ENCODE measurements at places on chromosomes 12 and 14.

DNA sequence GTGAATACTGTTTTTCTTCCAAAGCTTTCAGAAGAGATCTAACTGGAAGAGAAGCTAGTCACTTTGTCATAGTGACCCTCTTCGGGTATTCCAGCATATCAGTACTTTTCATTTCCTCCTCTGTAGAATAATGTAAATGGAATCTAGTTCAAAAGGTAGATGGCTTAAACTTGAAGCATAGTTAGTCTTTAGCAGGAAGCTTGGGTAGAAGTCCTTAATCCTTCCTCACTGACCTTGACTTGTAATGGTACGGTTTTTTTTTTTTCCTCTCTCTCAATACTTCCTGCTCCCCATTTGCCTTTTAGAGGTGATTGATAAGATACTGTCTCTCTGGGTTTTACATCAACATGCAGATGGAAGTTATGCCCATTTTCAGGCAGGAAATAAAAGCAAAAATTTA lies 1.7 kb downstream of the FBXO34 start:
- no peak for DNase-seq

GRCh38 chr12:57756406-57757341 lies 1.8 kb downstream of the MARCHF9 start:
- DNase-seq: no peak

- DNase-seq: no peak
These were observed 121.9 kb downstream of the ESRRB start for GRCh38 chr14:76497550-76498462.

GRCh38 chr12:131574395-131574771 lies 136.5 kb upstream of the SFSWAP start:
- no peak for DNase-seq

GRCh38 chr14:104709387-104710039 lies 14.5 kb upstream of the ADSS1 start:
- no peak for DNase-seq

- DNase-seq: no peak
These were observed 66.7 kb downstream of the SLC24A4 start for GRCh38 chr14:92389598-92390158.

GRCh38 chr12:54030889-54031471 lies 1.9 kb upstream of the HOXC5 start:
- DNase-seq: peak; percentile 86

DNA sequence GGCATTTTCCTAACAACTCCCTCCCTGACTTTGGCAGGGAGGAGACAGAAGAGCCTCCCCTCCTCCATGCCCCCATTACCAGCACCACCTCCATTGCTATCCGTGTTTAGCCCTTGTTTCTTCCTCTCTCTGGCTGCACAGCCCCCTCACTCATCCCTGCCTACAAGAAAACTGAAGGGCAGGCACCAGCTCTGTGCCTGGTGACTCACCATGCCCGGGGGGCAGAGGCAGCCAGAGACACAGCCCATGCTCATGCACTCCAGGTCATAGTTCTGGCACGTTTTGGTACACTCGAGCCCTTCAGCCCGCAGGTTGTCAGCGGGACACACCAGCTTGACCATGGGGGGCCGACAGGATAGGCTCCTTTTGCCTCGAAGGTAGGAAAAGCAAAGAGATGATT lies 80.4 kb downstream of the VWF start:
- DNase-seq: no peak

- DNase-seq: no peak
These were observed at the start of gene UNC79 for GRCh38 chr14:93430315-93431035. Gene UNC79, plus strand, starts transcription at chr14:93430939. Its CDS starts 91 bp downstream, at chr14:93431030.

DNA sequence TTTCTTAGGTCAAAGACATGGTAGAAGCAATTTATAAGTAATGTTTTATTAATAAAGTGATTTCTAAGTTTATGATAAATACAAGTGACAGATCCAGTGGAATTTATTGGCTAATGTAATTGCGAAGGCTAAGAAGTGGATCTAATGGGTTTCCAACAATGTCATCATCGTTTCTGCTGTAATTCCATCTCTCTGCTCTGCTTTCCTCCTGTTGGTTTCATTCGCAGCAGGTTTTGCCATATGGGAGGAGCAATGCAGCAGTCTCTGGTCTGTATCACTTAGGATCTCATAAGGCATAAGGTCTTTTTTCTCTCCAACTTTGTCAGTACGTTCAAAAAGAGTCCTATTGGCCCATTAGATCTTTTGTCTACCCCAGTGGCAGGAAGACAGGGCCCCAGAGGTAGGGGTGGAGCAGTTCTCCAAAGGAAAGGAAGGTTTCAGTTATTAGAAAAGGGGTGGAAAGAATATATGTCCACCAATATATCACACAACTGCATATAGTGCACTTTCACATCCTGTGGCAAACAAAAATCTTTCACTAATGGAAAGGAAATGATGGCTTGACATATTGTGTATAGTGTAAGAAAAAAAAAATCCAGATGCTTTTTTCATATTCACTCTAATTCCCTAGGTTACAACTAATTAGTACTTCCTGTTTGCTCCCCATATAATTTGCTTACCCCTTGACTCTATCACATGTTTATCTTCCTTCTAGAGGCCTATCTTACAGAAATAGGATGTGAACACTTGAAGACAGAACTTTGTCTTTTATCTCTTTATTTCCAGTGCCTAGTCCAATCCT lies 451.3 kb downstream of the ZFP36L1 start:
- DNase-seq: no peak

DNA sequence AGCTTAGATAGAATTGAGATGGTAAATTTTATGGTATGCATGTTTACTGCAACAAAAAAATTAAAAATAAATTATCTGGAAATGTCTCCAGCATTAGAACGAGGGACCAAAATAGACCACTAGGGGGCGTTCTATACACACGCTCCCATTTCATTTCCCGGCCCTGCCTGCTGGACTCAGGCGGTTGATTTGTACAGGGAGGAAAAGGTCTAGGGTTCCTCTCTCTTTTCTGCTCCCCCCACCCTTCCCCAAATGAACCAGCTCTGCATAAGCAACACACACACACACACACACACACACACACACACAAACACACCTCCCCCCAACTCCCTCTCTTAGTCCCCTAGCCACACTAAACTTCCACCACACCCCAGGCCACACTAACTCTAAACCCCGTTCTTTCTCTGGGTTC lies 7.8 kb upstream of the DTX1 start:
- DNase-seq: peak; percentile 57

DNA sequence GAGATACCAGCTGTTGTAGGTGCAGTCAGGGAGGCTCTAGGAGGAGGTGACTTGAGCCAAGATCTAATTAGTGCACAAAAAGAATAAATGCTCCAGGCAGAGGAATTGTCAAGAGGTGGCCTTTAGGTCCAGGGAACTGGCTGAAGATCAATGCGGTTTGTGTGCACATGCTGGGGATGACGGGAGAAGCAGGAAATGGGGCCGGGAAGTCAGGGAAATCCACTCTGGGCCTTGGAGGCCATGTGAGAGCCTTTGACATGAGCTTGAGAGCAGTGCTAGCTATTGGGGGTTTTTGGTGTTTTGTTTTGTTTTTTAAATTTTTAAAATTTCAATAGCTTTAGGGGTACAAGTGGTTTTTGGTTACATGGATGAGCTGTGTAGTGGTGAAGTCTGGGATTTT lies 67.4 kb downstream of the MVK start:
- no peak for DNase-seq

GRCh38 chr12:46267825-46268582 lies 839 bp downstream of the SLC38A1 start:
- DNase-seq: peak; percentile 25

- no peak for DNase-seq
These were observed 2.6 kb downstream of the SERPINA3 start for GRCh38 chr14:94614802-94615201.

DNA sequence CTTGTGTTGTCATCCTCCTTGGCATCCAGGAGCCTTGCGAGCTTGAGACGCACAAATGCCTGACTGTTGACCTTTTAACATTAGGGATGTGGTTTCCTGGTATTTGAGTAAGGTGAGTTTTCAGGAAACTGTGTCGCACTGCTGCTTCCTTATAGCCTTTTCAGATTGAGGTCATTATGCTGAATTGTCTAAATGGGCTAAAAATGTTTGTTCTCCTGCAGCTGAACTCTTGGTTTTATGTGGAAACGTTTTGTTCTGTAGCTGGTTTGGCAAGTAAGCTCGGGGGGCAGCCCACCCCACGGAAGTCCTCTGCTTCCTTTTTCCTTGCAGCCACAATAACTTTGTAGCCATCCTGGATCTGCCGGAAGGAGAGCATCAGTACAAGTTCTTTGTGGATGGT lies 5.7 kb downstream of the PRKAB1 start:
- no peak for DNase-seq

- no peak for DNase-seq
These were observed 6.5 kb downstream of the NOXRED1 start for GRCh38 chr14:77416836-77417235.

GRCh38 chr12:76288218-76288617 lies 60.0 kb downstream of the BBS10 start:
- no peak for DNase-seq

GRCh38 chr14:86770186-86770585 lies 1222.8 kb downstream of the GALC start:
- no peak for DNase-seq

DNA sequence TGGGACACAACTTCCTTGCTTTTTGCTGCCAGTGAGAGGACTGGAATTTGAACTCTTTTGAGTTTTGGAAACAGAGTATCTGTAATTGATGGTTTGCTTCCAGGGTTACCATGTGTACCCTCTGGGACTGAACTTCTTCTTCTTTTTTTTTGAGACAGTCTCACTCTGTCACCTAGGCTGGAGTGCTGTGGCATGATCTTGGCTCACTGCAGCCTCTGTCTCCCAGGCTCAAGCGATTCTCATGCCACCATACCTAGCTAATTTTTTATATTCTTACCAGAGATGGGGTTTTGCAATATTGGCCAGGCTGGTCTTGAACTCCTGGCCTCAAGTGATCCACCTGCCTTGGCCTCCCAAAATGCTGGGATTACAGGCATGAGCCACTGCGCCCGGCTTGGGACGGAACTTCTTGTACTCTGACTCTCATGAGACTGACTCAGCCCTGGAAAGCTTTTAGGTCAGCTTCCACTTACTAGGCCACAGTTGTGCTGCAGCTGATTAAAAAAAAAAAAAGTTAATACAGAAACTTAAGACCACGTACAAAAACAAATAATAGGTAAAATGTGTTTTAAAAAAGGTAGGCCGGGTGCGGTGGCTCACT lies 15.8 kb downstream of the SEL1L start:
- DNase-seq: peak; percentile 45

GRCh38 chr12:126349383-126349782 lies 1284.1 kb downstream of the AACS start:
- DNase-seq: no peak

GRCh38 chr12:91384806-91385205 lies 202.2 kb upstream of the DCN start:
- no peak for DNase-seq

Data from AG10803 (cell line).